ENCODE measurements at places on chromosomes 12 and 14.

DNA sequence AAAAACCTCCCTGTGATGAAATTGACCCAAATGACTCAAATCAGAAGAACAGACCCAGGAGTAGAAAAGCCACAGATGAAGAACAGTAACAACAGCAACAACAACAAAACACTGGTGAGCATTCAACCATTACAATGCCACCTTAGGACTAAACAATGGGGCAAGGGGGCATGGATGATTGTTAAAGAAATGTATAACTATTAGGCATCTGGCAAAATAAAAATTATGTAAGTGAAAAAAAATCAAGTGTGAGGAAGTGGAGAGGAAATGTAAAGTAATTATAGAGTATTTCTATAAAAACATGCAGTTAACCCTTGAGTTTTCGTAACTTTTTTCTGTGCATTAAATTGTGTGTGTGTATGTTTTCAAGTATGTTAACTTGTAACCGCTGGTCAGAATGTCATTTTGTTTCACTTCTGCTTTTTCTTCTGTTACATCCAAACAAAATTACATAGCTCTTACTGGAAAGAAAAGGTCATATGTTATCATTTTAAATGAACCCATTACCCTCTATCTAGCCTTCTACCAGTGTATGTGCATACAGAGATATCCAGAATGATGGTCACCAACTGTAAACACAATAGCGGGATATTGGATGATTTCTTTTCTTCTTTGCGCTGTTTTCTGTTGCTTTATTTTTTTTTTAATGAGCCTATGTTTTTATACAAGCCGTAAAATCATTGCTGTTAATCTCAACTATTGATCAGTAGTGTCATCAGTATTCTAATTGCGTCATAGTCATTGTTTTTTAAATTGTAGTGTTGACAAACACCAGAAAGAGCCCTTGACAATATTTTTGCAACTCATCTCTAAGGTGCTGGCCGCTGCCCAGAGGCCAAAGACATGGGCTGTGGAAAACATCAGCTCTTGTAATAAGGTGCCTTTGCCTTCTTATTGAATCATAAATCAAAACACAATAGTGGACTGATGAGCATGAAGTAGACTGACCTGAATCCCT, 170.6 kb downstream of the CRADD start:
- no peak for DNase-seq

DNA sequence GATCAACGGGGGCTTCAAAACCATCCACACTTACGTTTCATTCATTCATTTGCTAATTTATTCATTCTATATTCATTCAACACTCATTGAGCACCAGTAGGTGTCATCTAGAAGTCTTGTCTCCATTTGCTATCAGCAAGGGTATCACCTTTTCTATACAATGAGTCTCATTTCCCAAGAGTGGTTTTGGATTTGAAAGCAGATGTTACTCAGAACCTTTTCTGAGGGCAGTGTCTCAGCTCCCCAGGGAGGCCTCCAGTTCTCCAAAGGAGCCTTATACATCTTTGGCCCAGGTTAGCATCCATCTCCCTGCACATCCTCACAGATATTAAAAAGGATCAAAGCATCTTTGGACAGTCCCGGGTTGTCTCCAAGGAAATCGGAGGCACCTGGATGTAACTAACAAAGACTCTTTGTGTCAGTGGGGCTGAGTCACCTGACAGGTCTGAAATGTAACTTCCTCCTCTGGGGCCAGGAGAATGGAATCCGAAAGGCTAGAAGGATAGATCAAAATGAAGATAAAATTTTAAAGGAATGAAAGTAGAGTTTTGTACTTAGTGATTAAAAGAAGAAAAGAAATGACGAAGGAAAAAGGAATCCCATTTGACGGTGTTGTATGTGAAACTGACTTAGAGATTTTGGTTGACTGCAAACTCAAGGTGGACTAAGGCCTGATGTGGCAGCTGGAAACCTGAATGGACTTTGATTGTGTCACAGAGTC, 103.0 kb downstream of the VCPKMT start:
- no peak for DNase-seq

DNA sequence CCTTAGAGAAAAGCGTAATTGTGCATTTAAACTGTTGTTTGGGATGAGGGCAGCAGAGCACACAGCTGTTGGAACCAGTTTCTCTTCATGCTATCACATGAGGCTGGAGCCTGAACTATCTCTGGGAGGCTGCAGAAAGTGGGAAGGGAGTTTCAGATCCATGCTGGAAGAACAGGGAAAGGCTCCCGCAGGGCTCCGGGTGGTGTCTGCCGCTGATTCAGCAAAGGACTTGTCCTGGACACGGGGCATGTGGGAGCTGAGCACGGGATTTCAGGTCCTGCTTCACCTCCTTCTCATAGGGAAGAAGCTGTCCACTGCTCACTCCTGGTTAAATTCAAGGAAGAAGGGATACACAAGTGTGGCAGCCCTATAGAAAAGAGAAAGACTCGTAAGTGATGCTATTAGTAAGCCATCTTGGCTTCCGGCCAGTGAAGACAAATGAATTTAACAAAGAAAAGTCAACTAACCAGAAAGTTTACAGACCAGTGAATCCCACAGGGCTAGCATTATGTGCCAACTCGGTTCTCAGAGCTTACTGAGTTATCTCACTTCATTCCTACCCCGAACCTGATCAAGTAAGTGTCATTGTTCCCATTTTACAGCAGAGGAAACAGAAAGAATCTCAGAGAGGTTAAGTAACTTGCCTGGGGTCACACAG, 6.7 kb upstream of the FZD10 start:
- DNase-seq: no peak

DNA sequence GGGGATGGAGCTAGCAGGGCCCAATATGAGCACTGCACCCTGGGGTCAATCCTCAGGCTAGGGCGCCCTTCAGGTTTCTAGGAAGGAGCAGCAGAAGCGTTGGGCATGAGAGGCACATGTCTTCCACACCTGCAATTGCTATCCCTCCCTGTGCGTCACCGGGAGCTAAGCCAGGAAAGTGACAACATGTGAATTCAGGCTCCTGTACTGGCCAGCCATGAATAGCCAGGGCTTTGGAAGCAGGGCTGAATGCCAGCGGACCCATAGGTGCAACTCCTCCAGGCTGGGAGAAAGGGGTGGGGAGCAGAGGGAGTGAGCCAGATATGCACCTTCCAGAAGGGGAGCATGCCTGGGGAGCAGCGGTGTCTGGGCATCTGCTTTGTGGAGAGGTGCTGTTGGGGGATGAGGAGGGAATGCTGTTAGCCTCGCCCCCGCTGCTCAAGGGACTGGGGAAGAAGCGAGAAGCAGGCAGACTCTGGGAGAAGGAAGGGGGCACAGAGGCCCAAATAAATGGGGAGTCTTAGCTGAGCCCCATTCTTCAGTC, 6.1 kb downstream of the HOXC5 start:
- DNase-seq: no peak

- no peak for DNase-seq
These were observed 2.8 kb downstream of the PTMS start for GRCh38 chr12:6768990-6769389.
